ENCODE measurements at places on chromosomes 7 and 10.
A peak's percentile ranks its signal among the peaks of the same experiment; 100 is the strongest.

- H3K4me3 ChIP-seq = no peak overlapping the region
- no peaks in the 10 kb centered on the region for H3K27me3 ChIP-seq
- H3K4me1 ChIP-seq = no peaks in the 10 kb centered on the region
- no peak overlapping the region for H3K27ac ChIP-seq
- no peak for DNase-seq
Observed at GRCh38 chr10:24551161-24551560, 172.5 kb downstream of the ARHGAP21 start.

- H3K36me3 ChIP-seq = peaks cover 5% of the 10 kb centered on the region
- DNase-seq = no peak
- H3K27me3 ChIP-seq = no peaks in the 10 kb centered on the region
Observed at GRCh38 chr10:126979311-126979710, 74.1 kb downstream of the DOCK1 start.

DNA sequence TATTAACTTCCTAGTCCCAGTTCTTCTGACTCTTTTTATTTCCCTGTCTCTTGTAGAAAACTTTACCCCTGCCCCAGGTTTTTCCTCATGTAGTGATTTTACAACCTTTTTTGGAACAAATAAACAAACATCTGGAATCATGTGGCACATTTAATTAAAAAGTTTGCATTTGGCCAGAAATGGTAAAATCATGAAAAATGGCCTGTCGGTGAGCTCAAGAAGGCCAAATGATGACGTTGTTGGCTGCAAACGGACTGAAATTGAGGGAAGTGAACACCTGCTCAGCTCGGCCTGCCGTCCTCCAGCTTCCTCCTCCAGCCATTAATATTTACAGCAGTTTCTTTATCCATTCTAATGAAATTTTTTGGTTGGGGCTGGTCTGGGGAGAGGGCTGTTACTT is 902.8 kb downstream of the LRMDA start:
- no peak for DNase-seq
- H3K27me3 ChIP-seq = 0 out of 2 replicates have a peak, but pooled peaks cover 6% of the 10 kb centered on the region
- no peaks in the 10 kb centered on the region for H3K4me1 ChIP-seq
- no peak overlapping the region for H3K4me3 ChIP-seq
- H3K36me3 ChIP-seq = no peaks in the 10 kb centered on the region
- H3K27ac ChIP-seq = no peak overlapping the region

DNA sequence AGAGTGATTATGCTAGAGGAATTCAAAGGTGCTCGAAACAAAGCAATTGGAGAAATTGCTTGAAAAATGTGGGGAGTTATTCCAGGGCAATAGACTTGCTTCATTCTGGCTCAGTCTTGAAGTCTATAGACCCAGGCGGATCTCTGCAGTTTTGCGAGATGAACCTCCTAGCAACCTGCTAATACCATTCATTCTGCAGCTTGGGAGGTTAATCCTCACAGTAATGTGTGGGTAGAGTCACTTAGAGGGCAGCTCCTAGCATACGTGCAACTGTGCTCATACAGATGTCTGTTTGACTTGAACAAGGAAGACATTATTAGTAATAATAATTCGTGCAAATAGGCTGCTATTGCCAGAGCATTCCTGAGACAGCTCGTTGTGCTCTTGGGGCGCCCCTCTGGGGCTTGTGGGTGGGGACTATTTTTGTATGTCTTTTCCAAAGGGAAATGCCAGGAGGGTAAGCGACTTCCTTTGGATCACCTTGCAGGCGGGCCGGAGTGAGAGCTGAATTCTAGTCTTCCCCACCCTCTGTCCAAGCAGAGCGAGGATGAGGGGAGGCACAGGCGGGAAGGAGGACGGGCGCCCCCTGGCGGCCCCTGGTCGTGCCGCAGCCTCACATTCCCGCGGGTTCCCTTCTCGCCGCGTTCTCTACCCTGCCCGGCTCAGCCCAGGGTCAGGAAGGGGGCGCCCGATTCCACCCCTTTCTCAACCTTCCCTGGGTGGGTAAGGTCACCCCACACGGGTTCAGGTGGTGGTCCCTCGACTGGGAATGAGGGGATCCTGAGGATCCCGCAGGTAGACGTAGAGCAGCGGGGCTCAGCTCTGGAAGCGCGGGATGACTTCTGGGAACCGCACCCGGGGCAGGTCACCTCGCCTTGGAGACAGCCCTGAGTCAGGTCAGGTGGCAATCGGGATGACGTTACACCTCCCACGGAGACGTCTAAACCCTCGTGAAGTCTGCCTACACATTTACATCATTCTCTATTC is 241.5 kb downstream of the PHTF2 start:
- no peaks in the 10 kb centered on the region for H3K4me1 ChIP-seq
- no peak overlapping the region for H3K4me3 ChIP-seq
- H3K36me3 ChIP-seq = no peaks in the 10 kb centered on the region
- H3K27me3 ChIP-seq = peaks cover 2% of the 10 kb centered on the region
- DNase-seq = no peak

DNA sequence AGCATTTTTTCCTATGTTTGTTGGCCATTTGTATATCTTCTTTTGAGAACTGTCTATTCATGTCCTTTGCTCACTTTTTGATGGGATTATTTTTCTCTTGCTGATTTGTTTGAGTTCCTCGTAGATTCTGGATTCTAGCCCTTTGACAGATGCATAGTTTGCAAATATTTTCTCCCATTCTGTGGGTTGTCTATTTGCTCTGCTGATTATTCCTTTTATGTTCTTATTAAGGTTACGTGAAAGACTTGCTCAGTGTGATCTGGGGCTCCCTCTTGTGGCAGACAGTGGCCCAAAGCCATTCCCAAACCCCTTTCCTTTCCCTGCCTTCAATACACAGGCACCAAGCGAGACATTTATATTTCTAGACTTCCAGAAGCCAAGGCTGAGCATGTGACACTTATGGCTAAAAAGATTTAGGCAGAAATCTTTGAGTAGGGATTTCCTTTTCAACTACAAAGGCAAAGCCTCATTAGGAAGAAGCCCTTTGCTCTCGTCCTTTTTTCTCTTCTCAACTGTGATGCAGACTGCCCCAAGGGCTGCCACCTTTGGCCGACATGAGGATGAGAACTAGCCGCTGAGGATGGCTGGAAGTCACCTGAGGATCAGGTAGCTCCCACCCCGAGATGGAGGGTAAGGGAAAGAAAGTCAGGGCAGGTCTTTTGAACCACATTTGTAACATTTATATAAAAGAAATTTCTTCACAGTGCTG is 23.6 kb downstream of the ST8SIA6 start:
- peak overlapping the region; percentile 69 for H3K27ac ChIP-seq
- H3K27me3 ChIP-seq = no peaks in the 10 kb centered on the region
- DNase-seq = peak; percentile 71
- no peak overlapping the region for H3K4me3 ChIP-seq
- H3K4me1 ChIP-seq = no peaks in the 10 kb centered on the region
- no peaks in the 10 kb centered on the region for H3K36me3 ChIP-seq

- peaks cover 11% of the 10 kb centered on the region for H3K27me3 ChIP-seq
- no peak overlapping the region for H3K27ac ChIP-seq
- no peaks in the 10 kb centered on the region for H3K4me1 ChIP-seq
- H3K36me3 ChIP-seq = no peaks in the 10 kb centered on the region
- DNase-seq = no peak
Observed at GRCh38 chr7:35359423-35359822, 105.5 kb upstream of the TBX20 start.

DNA sequence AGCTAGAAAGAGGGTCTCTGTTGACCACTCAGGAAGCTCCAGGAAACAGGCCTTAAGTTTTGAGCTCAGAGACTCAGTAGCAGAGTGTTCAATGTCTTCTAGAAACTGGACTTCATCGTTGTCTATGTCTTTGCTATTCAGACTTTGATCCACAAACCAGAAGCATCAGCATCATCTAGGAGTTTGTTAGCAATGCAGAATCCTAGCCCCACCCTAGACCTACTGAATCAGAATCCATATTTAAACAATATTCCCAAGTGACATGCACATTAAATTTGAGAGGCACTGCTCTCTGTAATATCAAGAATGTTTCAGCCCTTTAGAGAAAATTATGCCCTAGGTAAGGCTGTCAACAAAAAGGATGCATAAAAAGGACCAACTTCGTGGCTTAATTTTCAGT is 12.9 kb upstream of the OGDHL start:
- H3K27ac ChIP-seq = no peak overlapping the region
- no peak overlapping the region for H3K4me3 ChIP-seq
- H3K36me3 ChIP-seq = no peaks in the 10 kb centered on the region
- H3K4me1 ChIP-seq = no peaks in the 10 kb centered on the region

DNA sequence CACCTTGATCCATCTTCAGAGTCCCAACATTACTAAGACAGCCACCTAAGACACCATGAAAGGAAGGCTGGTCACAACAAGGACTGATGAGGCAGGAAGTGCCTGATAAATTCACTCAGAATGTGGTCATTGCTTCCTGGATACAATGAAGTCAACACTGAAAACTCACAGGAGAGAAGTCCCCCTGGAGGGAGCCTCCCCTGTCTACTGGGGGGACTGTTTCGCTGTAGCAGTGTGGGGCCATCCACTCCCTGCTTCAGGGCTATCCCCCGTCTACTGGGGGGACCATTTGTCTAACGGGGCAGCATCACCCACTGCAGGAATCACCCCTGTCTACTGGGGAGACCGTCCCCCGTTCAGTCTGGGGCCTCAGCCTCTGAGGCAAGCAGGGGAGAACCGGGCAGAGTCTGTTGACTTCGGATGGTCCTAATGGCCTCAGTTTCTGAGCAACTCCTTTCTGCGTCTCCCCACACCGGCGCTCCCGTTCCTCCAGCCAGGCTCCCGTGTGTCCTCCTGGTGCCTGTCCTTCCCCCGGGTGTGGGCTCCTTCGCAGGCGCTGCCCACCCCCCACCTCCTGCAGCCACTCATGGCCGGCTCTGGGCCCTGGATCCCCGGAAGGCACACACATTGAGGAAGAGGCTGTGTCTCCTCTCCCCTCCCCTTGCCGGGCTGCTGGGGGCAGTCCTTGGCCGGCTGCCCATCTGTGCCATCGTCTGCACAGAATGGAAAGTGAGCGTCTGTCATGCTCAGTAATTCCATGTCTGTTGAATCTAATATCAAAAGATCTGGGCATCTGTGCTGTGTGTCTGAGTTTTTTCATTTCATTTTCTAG is 59.9 kb upstream of the DNAJB6 start:
- H3K36me3 ChIP-seq = no peaks in the 10 kb centered on the region
- no peak overlapping the region for H3K4me3 ChIP-seq
- no peak for DNase-seq

GRCh38 chr7:135169141-135169963 is 1.2 kb downstream of the CYREN start:
- DNase-seq = peak; percentile 30
- H3K4me3 ChIP-seq = peak overlapping the region; percentile 97
- H3K36me3 ChIP-seq = peaks cover 5% of the 10 kb centered on the region
- peak overlapping the region; percentile 96 for H3K27ac ChIP-seq
- peaks cover 10% of the 10 kb centered on the region for H3K4me1 ChIP-seq

DNA sequence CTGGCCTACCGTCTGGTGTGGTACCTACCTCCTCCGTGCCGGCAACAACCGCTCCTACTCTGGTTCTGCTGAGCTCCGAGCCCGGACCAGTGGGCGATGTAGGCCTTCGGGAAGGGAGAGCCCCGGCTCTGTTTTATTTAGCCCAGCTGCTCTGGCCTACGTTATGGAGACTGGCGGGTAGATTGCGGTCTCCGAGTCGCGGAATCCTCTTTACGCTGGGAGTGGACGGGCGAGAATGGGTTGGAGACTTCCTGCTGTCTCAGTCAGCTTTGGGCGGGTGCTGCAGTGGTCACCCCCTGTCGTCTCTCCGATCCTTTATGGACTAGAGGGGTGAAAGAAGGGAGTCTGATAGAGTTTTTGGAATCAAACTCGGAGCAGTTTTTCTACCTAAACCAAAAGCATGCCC is 406 bp downstream of the CBLL1 start:
- H3K4me1 ChIP-seq = peaks cover 19% of the 10 kb centered on the region
- no peak for DNase-seq
- H3K27me3 ChIP-seq = no peaks in the 10 kb centered on the region
- peak overlapping the region; percentile 96 for H3K27ac ChIP-seq
- peaks cover 13% of the 10 kb centered on the region for H3K36me3 ChIP-seq

DNA sequence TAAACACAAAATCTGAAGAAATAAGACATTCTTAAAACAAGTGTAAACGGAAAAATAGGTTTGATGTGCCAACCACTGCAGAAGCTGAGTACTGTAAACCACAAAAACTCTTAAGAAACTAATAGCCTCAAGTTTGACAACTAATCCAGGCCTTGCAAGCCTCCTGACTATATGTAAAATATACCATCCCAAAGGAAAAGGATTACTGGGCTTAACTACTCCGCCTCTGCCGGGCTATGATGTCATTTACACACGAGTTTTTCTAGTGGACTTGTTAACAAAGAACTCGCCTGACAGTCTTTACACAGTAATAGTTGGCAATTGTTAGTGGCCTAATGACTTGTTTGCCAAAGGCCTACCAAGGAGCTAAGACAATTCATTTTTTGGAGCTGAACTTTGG is 2.1 kb downstream of the KIF5B start:
- peaks cover 7% of the 10 kb centered on the region for H3K36me3 ChIP-seq
- H3K4me3 ChIP-seq = peak overlapping the region; percentile 83
- H3K4me1 ChIP-seq = peaks cover 36% of the 10 kb centered on the region
- DNase-seq = no peak

GRCh38 chr10:47321521-47322195 is 596 bp upstream of the GDF2 start:
- no peaks in the 10 kb centered on the region for H3K36me3 ChIP-seq
- H3K27me3 ChIP-seq = peaks cover 8% of the 10 kb centered on the region
- H3K27ac ChIP-seq = no peak overlapping the region
- H3K4me1 ChIP-seq = no peaks in the 10 kb centered on the region

- no peaks in the 10 kb centered on the region for H3K4me1 ChIP-seq
- no peak overlapping the region for H3K27ac ChIP-seq
- H3K36me3 ChIP-seq = no peaks in the 10 kb centered on the region
- no peak for DNase-seq
- H3K27me3 ChIP-seq = no peaks in the 10 kb centered on the region
- H3K4me3 ChIP-seq = no peak overlapping the region
Observed at GRCh38 chr7:112701456-112701855, 88.7 kb downstream of the TMEM168 start.

- H3K4me1 ChIP-seq = no peaks in the 10 kb centered on the region
- no peak overlapping the region for H3K4me3 ChIP-seq
- H3K36me3 ChIP-seq = no peaks in the 10 kb centered on the region
- H3K27me3 ChIP-seq = no peaks in the 10 kb centered on the region
Observed at GRCh38 chr10:76433161-76434005, 1002.0 kb downstream of the LRMDA start.

GRCh38 chr10:110784198-110784597 is 87.5 kb upstream of the PDCD4 start:
- no peaks in the 10 kb centered on the region for H3K36me3 ChIP-seq
- no peaks in the 10 kb centered on the region for H3K4me1 ChIP-seq
- H3K27me3 ChIP-seq = peaks cover 4% of the 10 kb centered on the region
- no peak overlapping the region for H3K4me3 ChIP-seq

DNA sequence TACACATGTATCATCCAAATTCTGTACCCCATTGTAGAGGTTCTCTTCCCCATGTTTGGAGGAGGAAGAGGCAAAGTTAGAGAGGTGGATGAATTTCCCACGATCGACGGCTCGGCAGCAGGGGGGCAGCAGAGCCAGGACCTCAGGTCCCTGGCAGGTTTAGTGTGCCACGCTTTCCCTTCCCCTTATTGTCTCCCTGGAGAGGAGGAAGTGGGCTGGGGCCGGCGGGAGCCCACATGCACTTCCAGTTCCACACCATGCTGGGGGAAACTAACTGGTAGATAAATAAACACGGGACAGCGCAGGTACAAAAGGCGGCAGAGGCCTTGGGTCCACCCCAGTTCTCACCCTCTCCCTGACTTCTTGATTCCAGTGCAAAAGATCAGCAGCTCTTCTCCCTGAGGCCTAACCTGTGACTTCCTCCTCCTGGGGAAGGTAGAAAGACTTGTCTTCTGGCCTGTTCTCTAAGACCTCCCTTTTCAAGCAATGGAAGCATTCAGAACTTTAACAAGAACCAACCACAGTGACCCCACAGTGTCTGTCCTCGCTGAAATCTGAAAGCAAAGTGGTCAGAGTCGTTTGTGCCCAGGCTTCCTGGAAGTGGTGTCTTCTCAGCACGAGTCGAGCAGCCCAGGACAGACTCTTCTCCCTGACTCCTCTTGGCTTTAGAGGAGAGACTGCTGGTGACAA is 30.5 kb upstream of the SRGN start:
- DNase-seq = no peak
- no peaks in the 10 kb centered on the region for H3K27me3 ChIP-seq
- no peak overlapping the region for H3K4me3 ChIP-seq
- peaks cover 9% of the 10 kb centered on the region for H3K4me1 ChIP-seq

Measured in Panc1 (cell line).